Left cardiac atrium (tissue), 4 donors: ENCODE measurements at places on chromosomes 16 and 17. TPM values are rescaled to one million over a fixed set of nuclear protein-coding genes. Genes with fewer than 3 reads are reported as not detected.

Gene CCL16
- total RNA-seq: 0.27 TPM

Gene CHST4
- 0.16 TPM for total RNA-seq

Gene CTRB1
- 0.39 TPM for total RNA-seq

Gene GPR142
- not detected for total RNA-seq

Gene SLC16A3
- total RNA-seq: 18.4 TPM

Gene XAF1
- 21.7 TPM for total RNA-seq

Gene C17orf78
- total RNA-seq: not detected

Gene KRTAP3-1
- not detected for total RNA-seq

GRCh38 chr17:40095944-40096791 is 4.2 kb downstream of the NR1D1 start:
- peak; percentile 66 for DNase-seq

GRCh38 chr17:42898147-42898811 is 2.3 kb upstream of the G6PC1 start:
- no peak for DNase-seq

DNA sequence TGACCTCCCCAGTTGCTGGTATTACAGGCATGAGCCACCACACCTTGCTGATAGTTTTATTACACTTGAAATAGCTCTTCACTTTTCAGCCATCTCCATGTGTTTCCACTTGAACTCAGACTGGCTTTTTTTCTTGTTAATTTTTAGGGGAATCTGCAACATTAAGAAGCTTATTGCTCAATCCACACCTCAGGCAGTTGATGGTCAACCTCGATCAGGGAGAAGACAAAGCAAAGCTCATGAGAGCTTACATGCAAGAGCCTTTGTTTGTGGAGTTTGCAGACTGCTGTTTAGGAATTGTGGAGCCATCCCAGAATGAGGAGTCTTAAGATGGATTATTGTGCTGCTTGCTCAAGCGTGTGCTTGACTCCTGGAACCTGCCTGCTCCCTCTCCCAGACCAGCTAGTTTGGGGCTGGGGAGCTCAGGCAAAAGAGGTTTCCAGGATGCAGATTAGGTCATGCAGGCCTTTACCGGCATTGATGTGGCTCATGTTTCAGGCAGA is 8.6 kb downstream of the ZNHIT3 start:
- no peak for DNase-seq

DNA sequence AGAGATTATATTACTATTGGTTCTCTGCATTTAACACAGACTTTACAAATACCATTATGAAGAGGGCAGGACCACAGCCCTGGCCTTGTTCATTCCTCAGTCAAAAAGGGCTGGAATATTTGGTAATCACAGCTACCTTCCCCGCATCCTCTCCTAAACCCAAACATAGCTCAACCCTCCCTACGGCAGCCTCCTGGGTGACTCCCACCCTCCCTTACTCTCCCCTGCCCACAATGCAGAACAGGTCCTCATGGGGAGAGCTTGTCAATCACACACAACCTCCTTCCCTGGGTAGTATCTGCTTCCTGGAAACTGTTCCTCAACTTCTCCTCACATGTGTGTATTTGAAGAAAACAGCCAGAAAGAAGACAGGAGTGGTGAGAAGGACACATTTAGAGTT is 224.2 kb downstream of the C16orf78 start:
- no peak for DNase-seq

DNA sequence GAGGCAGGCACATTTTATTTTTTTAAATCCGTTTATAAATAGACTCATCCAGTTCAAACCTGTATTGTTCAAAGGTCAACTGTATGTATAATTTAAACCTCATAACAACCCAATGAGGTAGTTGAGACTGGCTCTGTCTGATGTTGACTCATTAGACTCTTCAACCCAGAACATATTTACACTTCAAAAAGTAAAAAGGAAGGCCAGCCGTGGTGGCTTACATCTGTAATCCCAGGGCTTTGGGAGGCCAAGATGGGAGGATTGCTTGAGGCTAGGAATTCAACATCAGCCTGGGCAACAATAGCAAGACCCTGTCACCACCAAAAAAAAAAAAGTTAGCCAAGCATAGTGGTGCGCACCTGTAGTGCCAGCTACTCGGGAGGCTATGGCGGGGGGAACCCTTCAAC is 32.5 kb upstream of the DHRS7B start:
- no peak for DNase-seq

- DNase-seq: no peak
These were observed 2.2 kb upstream of the GFAP start for GRCh38 chr17:44917456-44917855.

DNA sequence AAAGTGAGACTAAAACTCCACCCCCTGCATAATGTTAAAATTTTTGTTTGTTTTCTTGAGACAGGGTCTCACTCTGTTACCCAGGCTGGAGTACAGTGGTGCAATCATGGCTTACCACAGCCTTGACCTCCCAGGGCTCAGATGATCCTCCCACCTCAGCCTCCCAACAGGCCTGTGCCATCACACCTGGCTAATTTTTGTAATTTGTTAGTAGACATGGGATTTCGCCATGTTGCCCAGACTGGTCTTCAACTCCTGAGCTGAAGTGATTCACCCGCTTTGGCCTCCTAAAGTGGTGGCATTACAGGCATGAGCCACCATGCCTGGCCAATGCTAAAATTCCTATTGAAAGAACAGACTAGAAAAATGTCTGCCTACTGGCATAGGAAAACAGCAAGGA is 103.8 kb downstream of the TRIM37 start:
- no peak for DNase-seq

GRCh38 chr17:82776454-82776853 is 24.6 kb downstream of the TBCD start:
- DNase-seq: no peak

- DNase-seq: no peak
These were observed 5.5 kb downstream of the KRT40 start for GRCh38 chr17:40978575-40979151.

DNA sequence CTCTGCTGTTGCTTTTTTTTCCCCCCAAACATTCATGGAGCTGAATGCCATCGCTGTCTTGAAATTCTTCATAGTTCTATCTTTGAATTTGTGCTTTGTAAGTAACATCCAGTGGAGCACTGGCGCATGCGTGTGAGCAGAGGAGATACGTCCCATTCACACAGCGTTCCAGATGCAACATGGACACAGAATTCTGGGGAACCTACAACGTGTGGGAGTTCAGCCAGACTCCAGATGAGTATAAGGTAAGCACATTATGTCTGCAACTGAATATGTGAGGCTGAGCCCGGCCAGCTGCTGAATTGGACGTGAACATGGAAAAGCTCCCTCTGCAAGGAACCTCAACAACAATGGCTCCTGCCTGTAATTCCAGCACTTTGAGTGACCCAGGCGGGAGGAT is 4.3 kb upstream of the ATP1B2 start:
- no peak for DNase-seq

- peak; percentile 94 for DNase-seq
These were observed 14.7 kb downstream of the RARA start for GRCh38 chr17:40323391-40324381.

DNA sequence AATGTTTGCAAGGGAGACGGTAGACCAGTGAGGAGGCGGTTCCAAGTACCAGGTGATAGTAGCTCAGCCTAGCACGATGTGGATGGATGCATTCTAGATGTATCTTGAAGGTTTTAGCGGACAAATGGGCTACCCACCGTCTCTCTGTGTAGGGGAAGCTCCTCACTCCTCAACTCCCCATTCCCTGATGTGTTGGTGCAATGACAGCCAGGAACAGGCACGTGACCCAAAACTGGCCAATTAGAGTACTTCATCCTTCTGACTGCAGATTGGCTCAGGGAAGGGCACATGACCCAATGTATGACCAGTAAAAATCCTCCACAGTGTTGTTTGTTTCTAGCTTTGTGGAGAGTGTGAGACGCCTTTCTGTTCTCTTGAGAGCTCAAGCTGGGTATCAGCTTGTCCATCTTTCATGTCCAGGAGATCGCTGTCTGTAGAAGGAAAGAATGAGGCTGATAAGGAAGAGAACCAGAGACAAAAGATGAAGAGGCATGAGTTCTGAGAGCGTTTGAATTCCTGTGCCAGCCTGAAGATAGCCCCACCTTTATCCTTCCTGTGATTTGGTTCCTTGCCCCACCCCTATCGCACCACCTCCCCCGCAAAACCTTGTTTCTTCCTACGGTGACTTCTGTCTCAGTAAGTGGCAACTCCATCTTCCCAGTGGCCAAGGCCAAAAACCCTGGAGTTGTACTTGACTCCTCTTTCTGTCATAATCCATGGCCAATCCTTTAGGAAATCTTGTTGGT is 2.3 kb upstream of the BORCS6 start:
- peak; percentile 84 for DNase-seq

DNA sequence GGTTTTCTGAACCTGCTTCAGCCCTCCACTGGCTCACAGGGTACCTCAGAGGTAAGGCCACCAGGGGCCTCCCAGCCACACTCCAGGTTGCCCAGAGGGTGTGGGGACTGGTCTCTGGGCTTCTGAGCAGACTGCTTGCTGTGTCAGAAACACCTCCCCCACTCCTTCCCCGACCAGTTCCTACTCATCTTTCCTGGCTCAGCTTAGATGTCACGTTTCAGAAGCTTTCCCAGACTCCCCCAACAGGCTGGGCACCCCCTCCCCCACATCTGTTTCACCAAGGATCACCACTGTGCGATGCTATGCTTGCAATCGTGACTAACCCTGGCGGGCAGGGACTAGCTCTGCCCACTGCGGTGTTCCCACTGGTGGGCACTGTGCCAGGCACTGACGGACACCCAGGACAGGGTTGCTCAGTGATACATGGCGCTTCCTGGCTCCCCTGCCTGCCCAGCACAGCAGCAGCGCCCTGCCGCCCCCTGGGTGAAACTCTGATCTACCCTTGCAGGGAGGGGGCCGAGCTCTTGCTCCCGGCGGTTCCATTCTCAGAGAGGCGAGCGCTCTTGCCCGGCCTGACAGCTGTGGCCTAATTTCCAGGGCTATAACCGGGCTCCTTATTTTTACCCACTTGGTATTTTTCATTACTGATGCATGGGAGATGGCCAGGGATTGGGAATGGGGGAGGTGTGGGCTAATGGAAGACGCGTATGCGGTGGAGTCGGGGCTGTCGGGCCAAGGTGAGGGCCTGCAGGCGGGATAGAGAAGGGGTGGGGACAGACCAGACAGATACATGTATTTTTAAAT is 29.4 kb upstream of the MTSS2 start:
- DNase-seq: peak; percentile 90

- DNase-seq: no peak
These were observed 39.2 kb upstream of the MAF start for GRCh38 chr16:79639576-79640311.

DNA sequence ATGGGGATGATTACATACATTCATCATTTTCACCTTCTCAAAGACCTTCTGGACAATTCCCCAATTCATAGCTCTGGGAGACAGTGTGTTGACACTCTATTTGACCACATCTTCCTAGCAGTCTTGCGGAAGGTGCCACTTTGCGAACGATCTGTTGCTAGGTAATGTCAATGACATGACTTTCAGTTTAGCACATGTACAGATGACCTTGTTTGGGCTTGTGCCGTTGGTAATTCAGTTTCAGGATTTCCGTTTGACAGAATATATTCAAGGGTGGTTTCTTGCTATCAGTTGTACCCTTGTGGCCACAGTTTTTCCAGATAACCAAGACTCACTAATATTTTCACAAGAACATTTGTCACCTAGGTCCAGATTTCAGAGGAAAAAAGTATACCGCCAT is 478.2 kb downstream of the WWOX start:
- DNase-seq: no peak

- DNase-seq: no peak
These were observed 255.1 kb downstream of the MAP2K6 start for GRCh38 chr17:69669441-69670178.

DNA sequence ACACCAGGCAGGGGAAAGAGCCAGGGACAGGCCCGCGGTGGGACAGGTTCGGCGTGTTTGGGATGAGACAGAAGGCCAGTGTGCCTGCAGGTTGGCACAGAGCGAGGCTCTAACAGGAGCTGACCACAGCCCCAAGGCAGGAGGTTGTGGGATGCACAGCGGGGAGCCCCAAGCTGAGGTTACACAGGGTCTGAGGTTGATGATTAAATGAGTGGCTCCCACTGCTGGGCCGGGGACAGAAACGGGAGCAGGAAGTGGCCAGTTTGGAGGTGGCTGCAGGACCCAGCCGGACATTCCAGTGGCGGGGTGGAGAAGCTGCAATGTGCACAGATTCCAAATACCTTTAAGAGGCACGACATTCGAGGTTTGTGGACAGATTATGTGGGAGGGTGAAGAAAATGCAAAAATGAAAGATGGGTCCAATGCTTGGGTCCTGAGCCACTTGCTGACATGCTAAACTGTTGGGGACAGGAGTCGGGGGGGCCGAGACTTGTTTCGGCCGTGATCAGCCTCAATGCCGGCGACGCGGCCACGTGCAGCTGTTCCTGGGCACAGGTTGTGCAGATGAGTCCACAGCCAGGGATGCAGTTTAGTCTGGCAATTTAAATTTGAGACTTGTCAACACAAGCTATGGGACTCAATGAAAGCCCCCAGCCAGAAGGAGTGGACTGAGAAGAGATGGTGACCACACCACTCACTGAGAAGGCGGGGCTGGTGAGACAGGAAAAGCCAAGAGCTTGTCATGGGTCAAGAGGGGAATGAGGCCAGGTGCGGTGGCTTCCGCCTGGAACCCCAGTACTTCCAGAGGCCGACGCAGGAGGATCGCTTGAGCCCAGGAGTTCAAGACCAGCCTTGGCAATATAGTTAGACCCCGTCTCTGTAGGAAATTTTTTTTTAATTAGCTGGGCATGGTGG is 8.7 kb downstream of the ENPP7 start:
- no peak for DNase-seq

DNA sequence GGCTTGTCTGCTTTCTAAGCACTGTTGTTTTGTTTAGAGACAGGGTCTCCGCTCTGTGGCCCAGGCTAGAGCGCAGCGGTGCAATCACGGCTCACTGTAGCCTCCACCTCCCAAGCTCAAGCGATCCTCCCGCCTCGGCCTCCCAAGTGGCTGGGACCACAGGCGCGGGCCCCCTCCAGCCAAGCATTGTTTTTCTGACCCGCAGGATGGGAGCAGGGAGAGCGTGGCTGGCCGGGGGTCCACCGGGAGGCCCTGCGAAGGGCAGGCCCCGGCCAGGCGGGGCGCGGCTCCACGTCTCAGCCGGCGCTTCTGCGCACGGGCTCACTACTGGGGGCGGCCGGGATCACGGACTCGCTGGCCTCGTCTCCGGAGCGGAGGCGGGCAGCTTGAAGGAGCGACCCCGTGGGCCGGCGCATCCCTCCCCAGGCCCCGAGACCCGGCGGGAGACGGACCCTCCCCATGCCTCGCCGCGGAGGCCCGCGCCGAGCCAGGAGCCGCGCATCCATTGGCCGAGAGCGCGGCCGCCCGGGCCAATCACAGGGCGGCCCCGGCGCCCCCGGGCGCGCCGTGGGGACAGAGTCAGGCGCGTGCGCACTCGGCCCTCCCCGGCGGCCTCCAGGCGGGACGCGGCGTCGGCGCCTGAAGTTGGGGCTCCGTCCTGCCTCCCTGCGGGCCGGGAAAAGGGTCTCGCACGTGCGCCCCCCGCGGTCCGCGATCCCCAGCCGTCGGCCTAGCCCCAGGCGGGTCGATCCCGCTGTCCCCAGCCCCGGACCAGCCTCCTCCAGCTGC is 24.9 kb downstream of the ACTG1 start:
- peak; percentile 87 for DNase-seq

GRCh38 chr16:83685615-83686165 is 122.1 kb upstream of the HSBP1 start:
- DNase-seq: no peak

GRCh38 chr17:10699856-10700255 is 2.5 kb downstream of the ADPRM start:
- DNase-seq: no peak
